ENCODE measurements at places on chromosomes 7 and 10.

- no peak for DNase-seq
These were observed 27.4 kb upstream of the PSAP start for GRCh38 chr10:71878327-71879034.

DNA sequence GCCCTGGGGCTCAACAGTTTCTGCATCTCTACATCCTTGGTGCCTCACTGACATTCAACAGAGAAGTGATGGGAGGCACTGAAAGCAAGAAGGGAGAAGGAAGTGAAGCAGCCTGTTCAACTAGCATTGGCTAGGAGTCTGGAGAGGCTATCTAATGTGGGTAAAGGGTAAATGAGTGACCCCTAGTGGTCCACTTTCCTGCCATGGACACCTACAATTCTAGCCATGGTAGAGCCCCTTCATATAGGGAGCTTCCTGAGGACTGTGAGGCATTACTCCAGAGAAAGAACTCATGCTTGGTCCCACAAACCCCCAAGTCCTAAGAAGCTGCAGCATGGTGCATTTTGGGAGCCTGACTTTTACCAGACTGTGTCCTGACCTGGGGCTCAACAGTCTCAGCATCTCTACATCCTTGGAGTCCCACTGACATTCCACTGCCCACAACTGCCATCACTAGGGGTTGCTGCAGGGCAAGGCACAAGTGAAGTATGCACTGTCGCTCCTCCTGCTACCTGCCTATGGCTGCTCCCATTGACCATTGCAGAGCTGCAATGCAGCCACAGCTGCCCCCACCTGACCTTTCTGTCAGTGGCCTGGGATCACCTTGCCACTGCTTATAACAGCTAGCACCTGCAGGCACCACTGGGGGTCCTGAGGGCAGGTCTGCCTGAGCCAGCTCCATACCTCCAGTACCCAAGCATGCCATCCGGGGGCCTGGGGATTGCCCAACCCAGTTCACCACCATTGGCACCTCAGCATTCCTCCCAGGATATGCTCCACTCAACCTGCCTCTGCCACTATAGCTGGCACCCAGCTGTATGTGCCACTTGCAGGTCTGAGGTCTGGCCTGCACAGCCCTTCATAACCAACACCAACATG lies 44.1 kb upstream of the CDK6 start:
- DNase-seq = no peak

- DNase-seq = no peak
These were observed 245.4 kb upstream of the GALNT17 start for GRCh38 chr7:70886547-70886946.

DNA sequence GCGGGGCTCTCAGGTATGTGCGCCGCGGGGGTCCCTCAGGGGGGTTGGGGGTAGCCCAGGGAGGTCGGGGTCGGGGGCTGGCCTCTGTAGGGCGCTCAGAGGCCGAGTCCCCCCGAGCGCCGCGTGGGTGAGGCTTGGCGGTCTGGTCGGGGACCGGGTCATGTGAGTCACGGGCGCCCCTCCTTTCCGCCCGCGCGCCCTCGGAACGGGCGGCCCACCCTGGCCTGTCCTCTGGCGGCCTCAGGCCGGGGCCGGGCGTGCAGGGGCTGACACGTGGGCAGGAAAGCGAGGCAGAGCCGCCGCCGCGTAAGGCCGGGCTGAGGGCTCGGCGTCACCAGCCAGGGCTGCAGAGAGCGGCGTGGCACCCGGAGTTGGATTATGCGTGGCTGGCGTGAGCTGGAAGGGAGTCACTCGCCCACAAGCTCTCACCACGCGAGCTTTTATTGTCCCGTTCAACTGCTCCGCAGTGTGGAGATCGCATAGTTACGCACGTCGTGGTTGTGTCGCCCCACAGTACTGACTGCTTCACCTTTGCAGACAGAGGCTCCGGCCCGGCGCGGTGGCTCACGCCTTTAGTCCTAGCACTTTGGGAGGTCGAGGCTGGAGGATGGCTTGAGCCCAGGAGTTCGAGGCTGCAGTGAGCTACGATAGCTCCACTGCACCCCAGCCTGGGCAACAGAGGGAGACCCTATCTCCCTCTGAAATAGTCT lies 385 bp downstream of the SHLD2 start:
- DNase-seq = peak; percentile 84

- no peak for DNase-seq
These were observed 32.3 kb upstream of the SHH start for GRCh38 chr7:155844526-155844925.

Measured in activated T-cell treated with anti-CD3 and anti-CD28 coated beads, Interleukin-2, amount 50 U/mL, for 1 hour (primary cell).